ENCODE measurements at places on chromosomes 1 and 21.

GRCh38 chr1:19793360-19794046, 6.2 kb downstream of the TMCO4 start:
- no peak overlapping the region for H3K4me3 ChIP-seq
- no peaks in the 10 kb centered on the region for H3K27me3 ChIP-seq
- DNase-seq, result no peak
- no peak overlapping the region for H3K27ac ChIP-seq
- no peaks in the 10 kb centered on the region for H3K4me1 ChIP-seq

GRCh38 chr1:196305216-196305615, 303.0 kb downstream of the KCNT2 start:
- no peak for DNase-seq
- no peak overlapping the region for H3K4me3 ChIP-seq
- H3K36me3 ChIP-seq, result no peaks in the 10 kb centered on the region
- H3K27me3 ChIP-seq, result no peaks in the 10 kb centered on the region

DNA sequence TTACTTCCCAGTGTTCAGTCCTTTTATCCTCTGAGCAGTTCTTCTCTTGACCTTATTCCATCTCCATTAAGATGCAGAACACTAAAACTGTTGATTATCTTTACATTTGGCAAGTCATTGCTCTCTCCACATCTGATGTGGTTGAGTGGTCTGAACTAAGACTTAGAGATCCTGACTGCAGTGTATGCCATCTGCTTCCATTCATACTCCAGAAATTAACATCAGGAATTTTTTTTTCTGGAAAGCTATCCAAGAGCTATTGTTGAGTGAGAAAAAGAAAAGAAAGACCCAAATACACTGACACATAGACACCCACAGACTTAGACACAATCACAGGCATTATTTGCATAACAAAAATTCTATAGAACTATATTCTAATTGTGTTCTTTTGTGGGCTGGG, 3.7 kb upstream of the TRIM62 start:
- no peak for DNase-seq
- H3K27ac ChIP-seq, result no peak overlapping the region
- peaks cover 11% of the 10 kb centered on the region for H3K4me1 ChIP-seq
- H3K4me3 ChIP-seq, result no peak overlapping the region
- no peaks in the 10 kb centered on the region for H3K36me3 ChIP-seq

- H3K36me3 ChIP-seq, result no peaks in the 10 kb centered on the region
- H3K4me1 ChIP-seq, result peaks cover 4% of the 10 kb centered on the region
- H3K27me3 ChIP-seq, result peaks cover 2% of the 10 kb centered on the region
- H3K4me3 ChIP-seq, result no peak overlapping the region
These were observed 59.2 kb downstream of the WNT9A start for GRCh38 chr1:227888404-227889046.

DNA sequence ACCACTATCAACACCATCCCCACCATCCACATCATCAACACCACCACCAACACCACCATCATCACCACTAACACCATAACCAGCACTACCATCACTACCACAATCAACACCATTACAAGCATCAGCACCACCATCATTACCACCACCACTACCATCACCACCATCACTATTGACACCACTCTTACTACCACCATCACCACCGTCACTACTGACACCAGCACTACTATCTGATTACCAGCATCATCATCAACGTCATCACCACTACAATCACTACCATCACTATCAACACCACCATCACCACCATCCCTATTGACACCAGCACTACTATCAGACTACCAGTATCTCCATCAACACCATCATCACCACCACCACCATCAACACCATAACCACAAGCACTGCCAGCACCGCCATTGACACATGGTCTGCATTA, 106.1 kb upstream of the RUNX3 start:
- no peaks in the 10 kb centered on the region for H3K36me3 ChIP-seq
- H3K4me3 ChIP-seq, result no peak overlapping the region
- DNase-seq, result no peak
- no peak overlapping the region for H3K27ac ChIP-seq
- no peaks in the 10 kb centered on the region for H3K27me3 ChIP-seq

GRCh38 chr1:196897158-196897828, 9.4 kb downstream of the CFHR4 start:
- peaks cover 15% of the 10 kb centered on the region for H3K4me1 ChIP-seq
- no peak overlapping the region for H3K4me3 ChIP-seq
- no peak for DNase-seq
- H3K36me3 ChIP-seq, result no peaks in the 10 kb centered on the region
- no peak overlapping the region for H3K27ac ChIP-seq

DNA sequence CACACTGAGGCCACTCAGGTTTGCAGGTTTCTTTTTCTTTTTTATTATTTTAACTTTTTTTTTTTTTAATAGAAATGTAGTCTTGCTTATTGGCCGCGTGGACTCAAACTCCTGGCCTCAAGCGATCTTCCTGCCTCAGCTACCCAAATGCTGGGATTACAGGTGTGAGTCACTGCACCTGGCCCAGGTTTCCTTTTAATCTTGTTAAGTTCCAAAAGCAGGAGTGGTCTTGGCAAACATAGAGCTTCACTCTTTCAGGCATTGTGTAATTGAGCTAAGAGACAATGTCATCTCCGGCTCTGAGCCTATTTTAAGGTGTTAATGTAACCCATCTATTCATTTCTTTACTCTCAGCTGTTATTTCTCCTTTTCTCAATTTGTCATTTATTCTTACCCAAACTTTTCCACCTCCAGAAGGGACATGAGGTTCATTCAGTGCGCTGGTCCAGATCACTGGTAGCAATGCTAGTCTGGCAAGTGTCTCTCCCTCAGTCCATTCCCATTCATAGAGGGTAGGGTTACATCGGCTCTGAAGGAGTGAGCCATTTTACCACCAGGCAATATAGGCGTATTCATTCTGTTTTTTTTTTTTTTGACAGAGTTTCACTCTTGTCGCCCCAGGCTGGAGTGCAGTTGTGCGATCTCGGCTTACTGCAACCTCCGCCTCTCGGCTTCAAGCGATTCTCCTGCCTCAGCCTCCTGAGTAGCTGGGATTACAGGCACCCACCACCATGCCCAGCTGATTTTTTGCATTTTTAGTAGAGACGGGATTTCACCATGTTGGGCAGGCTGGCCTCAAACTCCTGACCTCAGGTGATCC, 11.3 kb upstream of the MFSD2A start:
- DNase-seq, result no peak
- H3K36me3 ChIP-seq, result no peaks in the 10 kb centered on the region
- peaks cover 6% of the 10 kb centered on the region for H3K4me1 ChIP-seq
- no peak overlapping the region for H3K4me3 ChIP-seq
- H3K27ac ChIP-seq, result no peak overlapping the region

DNA sequence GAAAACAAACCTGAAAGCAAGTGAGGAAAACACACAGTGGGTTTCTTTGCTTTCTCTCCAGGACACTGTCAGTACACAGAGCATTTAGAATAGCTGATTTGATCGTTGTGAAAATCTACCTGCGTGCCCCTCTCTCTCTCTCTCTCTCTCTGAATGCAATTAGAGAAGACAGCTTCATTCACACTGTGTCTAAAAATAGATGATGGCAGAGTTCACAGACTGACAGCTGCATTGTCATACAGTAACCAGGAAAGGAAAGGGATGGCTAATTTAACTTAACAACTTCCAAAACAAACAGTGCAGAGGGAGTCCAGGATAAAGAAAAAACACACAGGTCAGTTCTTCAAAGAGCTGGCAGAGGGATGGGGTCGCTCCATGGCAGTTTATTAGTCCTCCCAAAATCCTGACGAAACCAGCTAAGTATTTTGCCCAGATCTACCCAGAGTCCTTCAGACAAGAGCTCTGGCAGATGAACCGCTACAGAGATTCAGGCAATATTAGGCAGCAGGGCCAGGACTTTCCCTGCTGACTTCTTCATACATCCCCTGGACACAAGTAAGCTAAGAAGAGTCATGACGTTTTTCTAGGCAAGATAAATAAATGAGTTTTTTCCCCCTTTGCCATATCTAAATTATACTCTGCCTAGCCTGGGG, 58.9 kb downstream of the WLS start:
- no peaks in the 10 kb centered on the region for H3K27me3 ChIP-seq
- peaks cover 12% of the 10 kb centered on the region for H3K4me1 ChIP-seq
- H3K4me3 ChIP-seq, result no peak overlapping the region
- peak overlapping the region; percentile 33 for H3K27ac ChIP-seq

DNA sequence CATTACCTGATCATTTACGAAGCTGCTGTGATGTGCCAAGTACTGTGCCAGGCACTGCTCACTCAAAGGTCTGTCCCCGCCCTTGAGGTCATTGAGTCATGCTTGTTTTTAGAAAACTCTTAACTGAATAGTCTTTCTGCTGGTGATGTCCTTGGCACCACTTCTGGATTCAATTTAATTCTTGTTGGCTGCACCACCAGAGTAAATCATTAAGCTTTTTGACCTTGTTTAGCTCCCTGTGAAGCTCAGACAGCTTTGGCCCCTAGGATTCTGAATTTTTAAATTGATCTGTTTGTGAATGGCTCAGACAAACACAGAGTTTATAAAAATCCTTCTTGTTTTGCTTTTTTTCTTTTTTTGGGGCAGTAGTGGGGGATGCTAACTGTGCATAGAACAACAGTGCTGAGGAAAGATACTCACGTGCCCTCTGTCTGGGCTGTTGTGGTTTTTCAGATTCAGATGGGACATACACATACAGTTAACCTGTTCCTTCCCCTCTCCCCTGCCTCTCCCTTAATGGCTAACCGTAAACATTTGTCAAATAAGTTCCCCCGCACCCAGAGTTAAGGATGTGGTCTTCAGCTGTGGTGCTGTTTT, 67.6 kb downstream of the MTR start:
- H3K36me3 ChIP-seq, result no peaks in the 10 kb centered on the region
- peaks cover 28% of the 10 kb centered on the region for H3K4me1 ChIP-seq
- no peak for DNase-seq
- H3K27me3 ChIP-seq, result no peaks in the 10 kb centered on the region
- H3K27ac ChIP-seq, result peak overlapping the region; percentile 81
- no peak overlapping the region for H3K4me3 ChIP-seq

DNA sequence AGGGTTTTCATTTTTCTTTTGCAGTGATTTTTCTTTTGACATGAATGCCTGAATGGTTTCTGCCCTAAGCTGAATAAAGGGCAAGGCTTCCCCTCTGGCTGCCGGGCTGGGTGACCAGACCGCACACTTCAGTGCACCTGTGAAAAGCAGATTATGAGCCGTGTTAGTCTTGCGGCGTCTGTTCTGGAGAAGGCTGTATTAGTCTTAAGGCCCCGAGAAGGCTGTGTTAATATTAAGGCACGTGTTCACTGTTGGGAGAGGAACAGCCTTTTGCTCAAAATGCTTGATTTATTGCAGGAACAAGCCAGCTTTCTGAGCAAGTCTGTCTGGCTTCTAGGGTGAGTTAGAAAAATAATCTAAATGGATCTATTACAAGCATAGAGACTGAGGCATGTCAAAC, 54.7 kb upstream of the DNAH14 start:
- no peak overlapping the region for H3K4me3 ChIP-seq
- DNase-seq, result no peak
- no peak overlapping the region for H3K27ac ChIP-seq
- H3K27me3 ChIP-seq, result no peaks in the 10 kb centered on the region

DNA sequence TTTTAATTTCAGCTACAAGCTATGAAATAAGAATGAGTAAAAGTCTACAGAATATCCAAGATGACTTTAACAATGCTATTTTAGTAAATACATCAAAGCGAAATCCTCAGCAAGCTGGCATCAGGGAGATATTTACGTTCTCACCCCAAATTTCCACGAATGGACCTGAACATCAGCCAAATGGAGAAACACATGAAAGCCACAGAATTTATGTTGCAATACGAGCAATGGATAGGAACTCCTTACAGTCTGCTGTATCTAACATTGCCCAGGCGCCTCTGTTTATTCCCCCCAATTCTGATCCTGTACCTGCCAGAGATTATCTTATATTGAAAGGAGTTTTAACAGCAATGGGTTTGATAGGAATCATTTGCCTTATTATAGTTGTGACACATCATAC, 13.7 kb upstream of the CLCA1 start:
- no peak overlapping the region for H3K27ac ChIP-seq
- H3K4me3 ChIP-seq, result no peak overlapping the region
- DNase-seq, result no peak

DNA sequence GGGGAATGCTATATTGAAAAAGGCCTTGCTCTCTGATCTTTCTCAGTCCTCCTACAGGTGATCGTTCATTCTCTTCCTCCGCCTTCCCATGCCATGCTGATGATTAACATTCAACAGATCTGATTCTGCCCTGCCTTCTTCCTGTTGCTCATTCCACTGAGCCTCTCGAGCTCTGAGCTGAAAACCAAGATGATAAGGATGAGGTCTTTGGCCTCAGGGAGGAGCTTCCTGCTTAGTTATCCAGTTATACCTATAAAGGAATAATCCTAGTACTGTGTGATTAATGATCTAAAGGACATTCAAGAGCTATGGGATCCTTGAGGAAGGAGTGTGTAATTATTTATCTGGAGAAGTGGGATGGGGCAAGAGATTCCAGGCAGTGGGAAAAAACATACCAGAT, 25.2 kb upstream of the MAP3K7CL start:
- no peaks in the 10 kb centered on the region for H3K36me3 ChIP-seq
- peaks cover 7% of the 10 kb centered on the region for H3K4me1 ChIP-seq
- DNase-seq, result no peak
- no peak overlapping the region for H3K4me3 ChIP-seq
- no peaks in the 10 kb centered on the region for H3K27me3 ChIP-seq

DNA sequence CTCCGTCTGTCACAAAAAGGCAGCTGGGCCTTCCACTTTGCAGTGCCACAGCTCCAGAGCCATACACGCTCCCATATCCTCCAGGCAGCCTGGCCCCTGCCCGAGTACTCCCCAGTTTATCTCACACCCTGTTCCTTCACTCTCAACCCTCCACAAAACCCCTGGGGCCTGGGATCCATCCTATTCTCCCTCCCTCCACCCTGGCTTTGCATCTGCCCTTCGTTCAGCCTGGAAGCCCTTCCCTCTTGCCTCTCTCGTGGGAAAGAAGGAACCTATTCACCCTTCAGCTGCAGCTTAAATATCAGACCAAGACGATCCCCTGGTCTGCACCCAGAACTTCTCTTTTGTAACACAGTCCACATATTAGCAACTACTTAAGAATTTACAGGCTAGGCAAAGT, 56.7 kb downstream of the CAMK2N1 start:
- no peaks in the 10 kb centered on the region for H3K4me1 ChIP-seq
- H3K27ac ChIP-seq, result no peak overlapping the region
- no peaks in the 10 kb centered on the region for H3K36me3 ChIP-seq
- no peak overlapping the region for H3K4me3 ChIP-seq
- no peaks in the 10 kb centered on the region for H3K27me3 ChIP-seq
- no peak for DNase-seq

GRCh38 chr1:225712391-225712790, 59.5 kb upstream of the ENAH start:
- H3K4me1 ChIP-seq, result no peaks in the 10 kb centered on the region
- H3K4me3 ChIP-seq, result no peak overlapping the region
- DNase-seq, result no peak
- H3K36me3 ChIP-seq, result no peaks in the 10 kb centered on the region
- H3K27me3 ChIP-seq, result no peaks in the 10 kb centered on the region

DNA sequence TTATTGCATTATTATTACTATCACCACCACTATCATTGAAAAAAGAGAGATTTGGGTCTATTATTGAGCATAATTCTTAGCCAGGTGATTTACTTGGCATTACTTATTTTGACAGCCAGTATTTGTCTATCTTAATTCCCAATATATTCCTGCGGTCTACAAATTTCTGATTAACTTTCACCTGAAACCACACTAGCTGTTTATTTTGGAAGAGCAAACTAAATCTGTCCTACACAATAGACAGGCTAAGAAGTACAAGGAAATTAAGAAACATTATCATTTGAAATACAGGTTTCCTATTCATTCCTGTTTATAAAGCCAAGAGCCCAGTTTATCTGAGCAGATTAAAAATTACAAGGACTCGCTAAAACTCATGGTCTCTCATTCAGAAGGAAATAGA, 6.9 kb upstream of the LYST start:
- H3K4me1 ChIP-seq, result no peaks in the 10 kb centered on the region
- no peak for DNase-seq
- no peaks in the 10 kb centered on the region for H3K27me3 ChIP-seq
- H3K27ac ChIP-seq, result no peak overlapping the region
- H3K4me3 ChIP-seq, result no peak overlapping the region
